ENCODE measurements at places on chromosomes 12 and 14. TPM values are rescaled to one million over a fixed set of nuclear protein-coding genes. Genes with fewer than 3 reads are reported as not detected.

Gene TMEM233
- 0.89 TPM for total RNA-seq

Gene DRAM1
- 31.5 TPM for total RNA-seq

Gene AGAP2
- 0.26 TPM for total RNA-seq

Gene TMEM132D
- not detected for total RNA-seq

Gene RPL36AL
- 233 TPM for total RNA-seq

Gene VCPKMT
- 1.9 TPM for total RNA-seq

Gene OTX2
- total RNA-seq = not detected

Gene TSPAN19
- total RNA-seq = 0.13 TPM

Gene GPR65
- 0.13 TPM for total RNA-seq

Gene OR4E2
- not detected for total RNA-seq

Gene KCTD10
- total RNA-seq = 74.5 TPM

Gene AQP2
- total RNA-seq = not detected

Gene KCNA5
- total RNA-seq = not detected

Gene B4GALNT1
- 0.13 TPM for total RNA-seq

Gene COCH
- total RNA-seq = 7.2 TPM

Gene FAM186B
- total RNA-seq = 0.13 TPM

Measured in dermis microvascular lymphatic vessel endothelial cell (primary cell).